ENCODE measurements at places on chromosomes 5 and 9.

GRCh38 chr9:89917861-89918260, 313.0 kb downstream of the GADD45G start:
- no peak for DNase-seq

GRCh38 chr5:5929291-5930020, 448.9 kb downstream of the MED10 start:
- DNase-seq = no peak

GRCh38 chr5:378976-379742, 57.6 kb downstream of the AHRR start:
- DNase-seq = no peak

DNA sequence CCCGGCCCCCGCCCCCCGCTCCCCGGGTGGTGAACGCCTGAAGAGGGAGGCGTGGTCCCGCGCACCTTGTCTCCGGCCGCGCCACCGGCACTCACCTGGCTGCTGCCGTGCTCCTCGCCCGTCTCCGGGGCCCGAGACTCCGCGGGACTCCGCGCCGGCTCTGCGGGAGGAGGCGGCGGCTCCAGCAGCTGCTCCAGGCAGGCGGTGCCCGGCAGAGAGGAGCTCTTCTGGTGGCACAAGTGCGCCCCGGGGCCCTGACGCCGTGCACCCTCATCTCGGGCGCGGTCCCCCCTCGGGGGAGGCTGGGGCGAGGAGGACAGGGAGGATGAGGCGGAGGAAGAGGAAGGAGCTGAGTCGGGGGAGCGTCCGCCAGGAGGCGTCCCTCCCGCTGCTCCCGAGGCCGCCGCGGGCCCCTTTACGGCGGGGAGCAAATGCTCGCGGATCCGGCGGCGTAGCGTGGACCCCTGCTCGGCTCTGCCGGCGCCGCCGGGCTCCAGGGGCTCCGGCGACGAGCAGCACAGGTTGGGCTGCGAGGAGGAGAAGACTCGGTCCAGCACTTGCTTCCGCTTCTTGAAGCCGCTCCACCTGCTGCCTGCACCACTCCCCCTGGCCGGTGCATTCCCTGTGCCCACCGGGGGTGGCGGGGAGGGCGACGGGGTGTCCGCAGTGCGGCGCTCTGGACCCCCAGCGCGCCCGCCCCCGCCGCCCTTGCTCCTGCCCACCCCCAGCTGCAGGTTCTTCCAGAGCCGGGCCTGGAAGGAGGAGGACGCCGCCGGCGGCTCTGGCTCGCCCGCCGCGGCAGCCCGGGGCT, 928 bp downstream of the MCTP1 start:
- DNase-seq = peak; percentile 57

DNA sequence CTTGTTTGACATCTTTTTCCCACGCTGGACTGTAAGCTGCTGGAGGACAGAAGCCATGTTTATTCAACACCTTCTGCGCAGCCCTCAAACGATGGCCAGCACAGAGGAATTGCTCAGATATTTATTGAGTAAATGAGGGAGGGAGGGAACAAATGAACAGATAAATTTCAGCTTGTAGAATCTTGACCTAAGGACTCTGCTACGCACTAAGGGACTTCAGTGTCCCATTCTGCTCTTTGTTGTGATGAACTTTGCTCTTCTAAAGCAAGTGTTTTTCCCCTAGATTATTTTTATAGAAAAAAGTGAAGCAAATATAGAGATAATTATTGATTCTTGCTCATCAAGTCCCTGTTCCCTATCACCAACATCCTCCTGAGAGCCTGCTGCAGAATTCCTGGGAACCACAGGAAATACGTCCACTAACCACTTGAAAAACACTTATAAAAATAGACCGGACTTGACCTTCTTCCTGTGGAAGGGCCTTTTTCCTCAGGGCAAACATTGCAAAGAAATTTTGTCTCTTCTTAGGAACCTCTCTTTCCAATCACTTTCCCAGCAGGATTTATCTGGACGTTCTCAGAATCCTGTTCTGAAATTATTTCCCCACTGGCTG, 54.9 kb downstream of the FGF1 start:
- no peak for DNase-seq

- DNase-seq = no peak
Measured at GRCh38 chr9:132591244-132591643, 8.8 kb downstream of the BARHL1 start.

DNA sequence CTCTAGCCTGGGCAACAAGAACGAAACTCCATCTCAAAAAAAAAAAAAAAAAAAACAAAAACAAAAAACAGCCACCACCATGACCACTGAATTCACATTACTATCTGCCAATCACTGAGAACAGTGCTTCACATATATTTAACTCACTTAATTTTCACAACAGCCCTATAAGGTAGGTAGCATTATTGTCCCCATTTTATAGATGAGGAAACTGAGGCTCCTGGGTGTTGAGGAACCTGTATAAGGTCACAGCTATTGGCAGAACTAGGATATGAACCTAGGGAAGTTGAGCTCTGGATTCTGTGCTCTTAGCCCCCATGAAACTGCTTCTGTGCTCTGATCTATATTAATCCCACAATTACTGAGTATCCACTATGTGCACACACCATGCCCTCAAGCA, 283.7 kb downstream of the CRB2 start:
- no peak for DNase-seq

GRCh38 chr5:119409235-119409815, 43.0 kb upstream of the HSD17B4 start:
- no peak for DNase-seq

DNA sequence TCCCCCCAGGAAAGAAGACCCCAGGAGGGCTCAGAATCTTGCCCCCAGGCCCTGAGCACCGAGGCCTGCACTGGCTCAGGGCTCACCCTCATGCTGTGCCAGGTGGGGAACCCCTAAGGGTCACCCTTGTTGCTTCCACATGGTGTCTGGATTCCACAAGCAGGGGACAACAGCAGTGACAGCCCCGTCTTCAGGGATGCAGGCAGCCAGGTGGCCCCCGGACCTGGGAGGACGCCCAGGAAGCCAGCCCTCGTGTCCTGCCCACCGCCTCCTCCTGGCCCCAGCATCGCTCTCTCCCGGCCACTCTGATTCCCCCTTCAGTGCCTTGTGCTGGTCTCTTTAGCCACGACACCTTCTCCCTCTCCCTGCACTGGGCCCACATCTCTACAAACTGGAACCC, 60.0 kb upstream of the SARDH start:
- DNase-seq = no peak

All from NCI-H1105 treated with DMSO at 0.1 percent for 48 hours (cell line).